Bronchial epithelial cell (primary cell): ENCODE measurements at places on chromosomes 1 and 21.
A peak's percentile ranks its signal among the peaks of the same experiment; 100 is the strongest.

DNA sequence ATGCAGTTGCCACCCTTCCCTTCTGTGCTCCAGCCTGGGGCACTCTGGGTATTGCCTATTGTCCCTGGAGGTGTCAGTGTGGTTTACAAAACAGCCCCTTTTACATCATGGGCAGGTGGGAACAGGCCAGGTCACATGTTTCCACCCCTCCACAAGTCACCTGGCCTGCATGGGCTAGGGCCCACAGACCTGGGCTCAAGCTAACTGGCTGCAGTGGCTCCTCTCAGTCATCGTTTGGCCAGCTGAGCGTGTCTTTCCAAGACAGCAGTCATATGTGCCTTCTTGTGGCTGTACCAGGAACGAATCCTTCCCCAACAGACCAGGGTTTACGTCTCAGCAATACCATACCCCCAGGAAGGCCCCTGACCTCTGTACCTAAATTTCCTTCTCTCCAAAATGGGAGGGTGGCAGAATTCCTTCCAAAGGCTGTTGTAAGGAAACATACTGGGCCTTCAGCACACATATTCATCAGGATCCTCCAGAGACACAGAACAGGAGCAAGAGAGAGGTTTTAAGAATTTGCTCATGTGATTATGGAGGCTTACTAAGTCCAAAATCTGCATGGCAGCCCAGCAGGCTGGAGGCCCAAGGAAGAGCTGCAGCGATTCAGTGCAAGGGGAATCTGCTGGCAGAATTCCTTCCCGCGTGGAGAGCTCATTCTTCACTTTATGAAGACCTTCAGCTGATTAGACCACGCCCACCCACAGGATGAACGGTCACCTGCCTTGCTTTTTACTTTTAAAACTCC is 10.6 kb upstream of the TAS1R2 start:
- no peak for DNase-seq

- no peak for DNase-seq
These were observed 27.7 kb downstream of the S100A6 start for GRCh38 chr1:153507926-153508583.

GRCh38 chr1:33709783-33710718 is 153.8 kb upstream of the HMGB4 start:
- DNase-seq = peak; percentile 17

DNA sequence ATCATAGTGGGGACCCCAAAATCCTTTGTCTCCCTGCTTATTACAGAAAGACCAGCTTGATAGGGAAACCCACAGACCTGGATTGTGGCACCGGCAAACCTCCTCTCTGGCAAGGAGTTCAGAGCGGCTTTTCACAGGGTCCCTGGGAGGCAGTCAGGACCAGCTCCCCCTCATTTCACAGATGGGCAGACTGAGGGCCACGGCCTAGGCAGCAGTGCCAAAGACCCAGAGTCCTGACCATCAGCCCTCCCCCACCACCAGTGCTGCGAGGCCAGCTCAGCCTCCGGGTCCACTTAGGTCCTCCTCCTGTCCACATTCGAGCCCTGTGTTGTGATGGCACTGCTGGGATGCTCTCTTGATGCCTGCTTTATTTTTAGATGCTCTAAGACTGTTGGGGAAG is 57.2 kb downstream of the CAMK2N1 start:
- no peak for DNase-seq

GRCh38 chr1:177307771-177308170 is 137.0 kb downstream of the BRINP2 start:
- DNase-seq = peak; percentile 91

GRCh38 chr1:54298284-54299033 is 98.5 kb downstream of the MRPL37 start:
- DNase-seq = no peak
